Activated naive CD4-positive, alpha-beta T cell treated with anti-CD3 and anti-CD28 coated beads, Interleukin-2, amount 50 U/mL, for 72 hours (primary cell): ENCODE measurements at places on chromosomes 4 and X. TPM values are rescaled to one million over a fixed set of nuclear protein-coding genes. Genes with fewer than 3 reads are reported as not detected.

GRCh38 chr4:39406763-39407583 is at the start of gene KLB:
TSS of gene KLB (plus strand) at chr4:39406930. CDS start at chr4:39406950, 20 bp downstream.
- DNase-seq, result no peak

RPA4 gene
- total RNA-seq, result 0.39 TPM

DNA sequence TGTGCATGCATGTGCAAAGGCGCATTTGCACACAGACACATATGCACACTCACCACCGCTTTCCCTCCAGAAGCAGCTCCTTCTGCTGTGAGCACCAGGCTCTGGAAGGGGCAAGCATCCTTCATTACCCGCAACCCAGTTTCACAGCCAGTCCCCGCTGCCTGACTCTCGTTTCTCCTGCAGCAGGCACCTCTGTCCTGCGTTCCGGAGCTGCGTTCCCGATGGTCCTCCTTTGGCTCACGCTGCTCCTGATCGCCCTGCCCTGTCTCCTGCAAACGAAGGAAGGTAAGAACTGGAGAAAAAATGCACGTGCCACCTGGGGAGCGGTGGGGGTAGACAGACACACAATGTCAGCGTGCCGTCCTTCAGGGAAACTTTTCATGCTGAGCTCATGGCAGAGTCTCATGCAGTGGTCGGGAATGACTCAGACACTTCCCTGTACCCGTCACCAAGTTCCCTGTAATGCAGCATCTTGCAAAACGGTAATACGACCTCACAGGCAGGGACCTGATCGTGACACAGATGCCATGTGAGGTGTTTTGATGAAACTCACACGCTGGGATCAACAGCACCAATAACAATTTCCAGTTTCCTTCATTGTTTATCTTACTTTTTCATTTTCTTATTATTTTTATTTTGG is 5.1 kb downstream of the IL3RA start:
- no peak for DNase-seq

NRK gene
- total RNA-seq, result not detected

DNA sequence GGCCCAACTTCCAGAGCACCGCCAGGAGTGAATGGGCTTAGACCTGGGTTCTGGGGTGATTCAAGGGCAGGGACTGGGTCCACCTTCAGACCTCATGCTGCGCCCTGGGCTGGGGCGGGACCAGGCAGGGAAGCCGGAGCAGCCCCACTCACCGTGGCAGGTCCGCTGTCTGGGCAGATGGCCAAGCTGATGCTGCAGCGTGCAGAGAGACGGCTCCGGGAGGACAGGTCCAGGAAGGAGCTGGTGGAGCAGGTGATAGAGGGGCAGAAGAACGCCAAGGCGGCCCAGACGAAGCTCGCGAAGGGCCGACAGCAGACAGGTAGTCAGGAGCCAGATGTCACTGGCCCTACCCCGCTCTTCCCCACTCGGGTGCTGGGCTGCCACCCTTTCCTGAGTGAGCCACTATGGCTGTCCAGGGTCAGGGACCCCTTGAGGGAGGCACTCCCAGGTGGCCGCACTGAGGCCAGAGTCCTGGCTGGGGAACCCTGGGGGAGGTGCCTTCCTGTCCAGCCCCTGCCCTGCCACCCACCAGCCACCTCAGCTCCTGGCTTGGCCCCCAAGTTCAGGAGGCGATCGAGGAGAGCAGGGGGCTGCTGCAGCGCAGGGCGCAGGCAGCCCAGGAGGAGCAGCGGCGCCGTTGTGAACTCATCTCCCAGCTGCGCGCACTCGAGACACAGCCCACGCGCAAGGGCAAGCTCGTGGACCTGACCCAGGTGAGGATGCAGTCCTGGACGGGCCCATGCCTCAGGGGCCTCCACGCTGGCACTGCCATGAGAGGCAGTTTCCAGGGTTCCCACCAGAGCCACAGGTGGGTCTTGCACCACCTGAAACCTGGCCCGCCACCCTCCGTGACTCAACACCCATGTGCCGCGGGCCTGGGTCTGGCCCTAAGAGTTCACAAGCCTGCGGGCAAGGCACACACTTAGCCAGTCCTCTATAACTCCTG is 10.1 kb upstream of the RNF4 start:
- DNase-seq, result no peak

DNA sequence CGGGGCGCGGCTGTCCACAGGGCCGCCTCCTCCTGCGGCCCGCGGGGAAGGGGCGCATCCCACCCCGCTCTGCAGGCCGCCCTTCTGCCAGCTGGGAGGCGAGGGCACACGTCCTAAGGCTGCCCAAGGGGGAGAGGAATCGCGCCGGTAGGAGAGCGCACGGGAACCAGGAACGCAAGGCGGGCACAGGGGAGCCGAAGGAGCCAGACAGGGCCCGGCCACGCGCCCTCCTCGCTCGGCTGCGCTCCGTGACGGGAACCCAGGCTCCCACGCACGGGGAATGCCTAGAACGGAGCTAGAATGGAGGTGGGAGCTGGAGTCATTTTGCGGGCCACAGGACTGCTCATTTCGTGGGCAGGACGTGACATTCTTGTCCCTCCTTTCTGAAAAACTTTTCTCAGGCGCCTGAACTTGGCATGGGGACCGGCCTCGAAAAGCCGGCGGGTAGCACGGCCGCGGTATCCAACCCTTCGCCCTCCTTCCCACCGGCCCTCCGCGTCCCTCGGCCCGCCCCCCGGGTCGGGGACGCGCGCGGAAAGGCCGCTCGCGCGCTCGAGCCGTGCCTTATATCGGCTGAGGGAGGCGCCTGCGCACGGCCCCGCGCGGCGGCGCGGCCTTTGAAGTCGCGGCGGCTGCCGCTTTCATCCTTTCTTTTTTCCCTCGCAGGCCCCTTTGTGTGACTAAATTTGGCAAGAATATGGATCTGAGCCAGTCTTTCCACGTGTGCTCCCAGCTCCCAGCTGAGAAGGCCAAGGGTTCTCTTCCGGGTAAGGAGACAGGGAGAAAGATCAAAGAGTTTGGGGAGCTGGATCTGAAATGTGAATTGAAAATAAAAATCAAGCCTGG is 4.2 kb upstream of the LEF1 start:
- DNase-seq, result peak; percentile 77

DNA sequence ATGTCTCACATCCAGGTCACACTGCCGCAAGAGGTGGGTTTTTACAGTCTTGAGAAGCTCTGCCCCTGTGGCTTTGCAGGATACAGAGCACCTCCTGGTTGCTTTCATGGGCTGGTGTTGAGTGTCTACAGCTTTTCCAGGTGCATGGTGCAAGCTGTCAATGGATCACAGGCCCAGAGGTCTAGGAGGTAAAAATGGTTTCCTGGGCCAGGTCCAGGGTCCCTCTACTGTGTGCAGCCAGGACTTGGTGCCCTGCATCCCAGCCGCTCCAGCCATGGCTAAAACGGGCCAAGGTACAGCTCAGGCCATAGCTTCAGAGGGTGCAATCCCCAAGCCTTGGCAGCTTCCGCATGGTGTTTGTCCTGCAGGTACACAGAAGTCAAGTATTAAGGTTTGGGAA is 434.1 kb upstream of the GALNT7 start:
- no peak for DNase-seq

DNA sequence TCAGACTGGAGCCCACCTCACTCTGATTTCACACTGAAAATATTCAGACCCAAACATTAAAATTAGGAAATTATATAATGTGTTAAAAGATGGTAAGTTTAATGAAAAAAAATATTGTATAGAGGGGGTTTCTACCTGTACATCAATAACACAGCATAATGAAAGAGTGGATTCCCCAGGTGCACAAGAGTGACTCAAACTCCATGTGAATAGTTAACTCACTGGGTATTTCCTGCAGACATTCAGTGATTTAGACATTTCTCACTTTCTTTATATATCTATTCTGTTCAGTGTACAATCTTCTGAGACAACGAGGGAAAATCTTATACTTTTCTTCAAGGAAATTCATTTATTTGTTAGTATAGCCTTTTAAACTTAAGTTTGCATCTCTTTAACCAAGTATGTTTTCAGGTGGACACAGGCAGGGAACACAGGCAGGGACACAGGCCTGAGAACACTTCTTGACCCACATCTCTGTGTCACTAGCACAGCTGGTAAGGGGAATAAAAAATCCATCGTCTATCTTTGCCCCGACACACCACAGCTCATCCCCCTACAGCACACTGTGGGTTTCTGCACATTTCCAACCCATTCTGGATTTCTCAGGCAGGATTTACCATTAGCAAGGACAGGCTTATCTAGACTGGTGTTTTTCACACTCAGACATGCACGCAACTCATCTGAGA is 525.5 kb upstream of the BOD1L1 start:
- no peak for DNase-seq

GRCh38 chr4:5970381-5971077 is 47.7 kb downstream of the C4orf50 start:
- DNase-seq, result no peak

GRCh38 chr4:155675709-155676429 is 9.2 kb downstream of the GUCY1A1 start:
- DNase-seq, result no peak

DCX gene
- total RNA-seq, result not detected

- no peak for DNase-seq
These were observed 9.5 kb upstream of the BMP2K start for GRCh38 chr4:78766650-78767049.

DNA sequence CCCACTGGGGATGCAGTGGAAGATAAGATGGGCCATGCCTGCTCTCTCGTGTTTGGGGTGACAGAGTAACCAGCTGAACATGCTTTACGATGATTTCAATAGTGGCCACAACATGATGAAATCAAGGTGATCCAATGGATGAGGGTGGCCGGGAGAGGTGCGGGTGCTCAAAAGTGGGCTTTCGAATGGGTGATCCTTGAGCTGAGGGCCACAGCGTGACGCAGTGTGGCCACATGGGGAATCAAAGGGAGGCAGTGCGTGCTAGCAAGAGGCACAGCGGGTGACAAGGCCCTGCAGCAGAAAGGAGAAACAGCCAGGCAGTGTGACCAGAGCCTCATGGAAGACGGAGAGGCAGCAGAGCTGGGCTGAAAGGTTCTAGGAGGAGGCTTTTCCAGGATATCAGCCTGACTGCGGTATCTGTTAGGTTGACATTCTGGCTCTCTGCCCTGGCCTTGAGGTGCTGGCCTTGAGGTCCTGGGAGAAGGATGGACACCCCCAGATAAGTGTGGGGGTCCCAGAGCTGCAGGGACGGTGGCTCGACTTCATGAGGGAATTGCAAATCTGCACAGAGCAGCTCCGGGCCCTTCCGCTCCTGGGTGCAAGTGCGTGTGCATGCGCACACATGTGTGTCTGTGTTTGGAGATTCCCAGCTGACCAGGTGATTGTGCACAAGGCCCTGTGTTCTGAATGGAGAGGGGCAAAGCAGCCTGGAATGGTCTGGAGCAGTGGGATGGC is 38.0 kb upstream of the GPR78 start:
- DNase-seq, result no peak
